Posterior vena cava (tissue), 2 donors: ENCODE measurements at places on chromosomes 1 and 21.

DNA sequence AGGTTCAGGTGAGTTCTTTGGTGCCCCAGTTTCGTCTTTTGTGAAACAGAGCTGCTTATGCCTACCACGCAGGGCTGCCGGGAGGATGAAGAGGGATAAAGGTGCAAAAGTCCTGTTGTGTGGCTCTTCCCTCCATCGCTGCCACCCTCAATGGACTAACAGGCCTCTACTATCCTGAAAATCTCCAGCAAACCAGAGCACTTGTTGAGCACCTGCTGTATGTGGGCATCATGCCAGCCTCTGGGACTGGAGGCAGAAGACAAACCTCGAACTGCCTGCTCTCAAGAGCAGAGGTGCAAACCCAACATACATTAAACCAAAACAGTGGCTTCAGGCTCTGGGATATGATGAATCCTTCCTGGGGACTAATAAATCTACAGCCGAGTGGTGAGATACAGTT, 174.1 kb downstream of the ACTL8 start:
- DNase-seq = peak; percentile 65

DNA sequence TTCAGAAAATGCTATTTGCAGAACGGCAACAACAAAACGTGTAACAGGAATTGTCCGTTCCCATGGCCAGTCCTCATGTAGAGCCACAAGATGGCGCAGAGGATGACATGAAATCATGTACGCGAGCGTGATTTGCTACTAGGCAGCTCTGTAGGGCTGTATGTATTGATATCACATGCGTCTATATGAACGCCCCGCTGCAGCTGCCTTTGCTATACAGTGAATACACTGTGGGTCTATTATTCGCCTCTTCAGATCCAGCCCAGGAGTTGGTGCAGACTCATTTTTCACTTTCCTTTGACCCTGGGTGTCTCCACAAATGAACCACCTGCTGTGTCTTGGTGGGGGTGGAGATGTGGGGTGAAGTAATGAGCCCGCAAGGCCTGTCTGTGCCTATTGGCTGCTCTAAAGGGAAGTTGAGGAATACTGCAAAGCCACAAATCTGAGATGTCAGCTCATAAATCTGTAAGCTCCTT, 361.5 kb downstream of the KIF26B start:
- DNase-seq = no peak

GRCh38 chr1:23452011-23452411, 27.5 kb upstream of the TCEA3 start:
- peak; percentile 77 for DNase-seq

- no peak for DNase-seq
Measured at GRCh38 chr1:92458146-92458545, 28.6 kb downstream of the GFI1 start.

- peak; percentile 93 for DNase-seq
Measured at GRCh38 chr1:203117611-203118575, 9.6 kb upstream of the ADORA1 start.

GRCh38 chr1:94475232-94475631, 57.0 kb downstream of the ABCD3 start:
- no peak for DNase-seq

DNA sequence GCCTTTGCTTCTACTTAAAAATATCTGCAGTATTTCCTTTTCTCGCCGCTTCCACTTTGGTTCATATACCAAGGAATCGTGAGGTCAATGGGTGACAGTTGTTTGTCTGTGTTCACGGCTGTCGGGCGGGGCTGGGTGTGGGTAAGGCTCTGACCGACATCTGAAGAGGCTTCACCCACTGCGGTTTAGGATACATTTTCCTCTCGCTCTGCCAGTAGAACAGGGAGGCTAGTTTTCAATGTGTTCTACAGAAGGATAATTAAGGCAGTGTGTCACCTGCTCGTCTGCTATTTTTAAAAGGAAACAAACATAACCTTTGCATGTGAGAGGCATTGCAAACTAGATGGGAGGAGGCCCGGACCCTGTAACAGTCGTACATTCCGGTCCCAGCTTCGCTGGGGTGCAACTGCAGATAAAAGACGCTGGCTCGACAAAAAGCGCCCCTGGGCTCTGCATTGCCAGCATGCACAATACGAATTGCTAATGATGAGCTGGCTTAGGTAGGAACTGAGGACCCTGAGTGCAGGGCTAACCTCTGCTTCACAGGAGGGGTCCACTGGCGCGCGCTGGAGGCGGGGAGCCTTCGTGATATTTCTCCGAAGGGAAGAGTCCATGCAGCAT, 8.5 kb upstream of the ERG start:
- no peak for DNase-seq

DNA sequence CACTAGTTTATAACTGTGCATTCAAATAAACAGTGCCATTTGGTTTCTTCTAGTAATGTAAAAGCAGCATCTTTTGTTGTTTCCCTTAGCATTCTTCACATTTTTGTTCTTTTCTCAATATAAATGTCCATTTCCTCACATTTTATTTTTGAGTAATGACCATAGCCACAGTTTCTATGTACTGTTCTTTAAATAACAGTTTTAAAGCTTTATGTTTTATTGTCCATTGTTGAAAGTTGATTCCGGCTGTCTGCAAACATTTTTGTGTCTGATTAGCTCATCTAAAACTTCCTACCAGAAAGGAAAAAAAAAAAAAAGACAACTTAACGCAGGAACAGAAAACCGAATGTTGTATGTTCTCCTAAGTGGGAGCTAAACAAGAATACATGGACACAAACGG, 139.7 kb downstream of the MAGI3 start:
- no peak for DNase-seq

- no peak for DNase-seq
Measured at GRCh38 chr1:89904219-89904980, 83.6 kb downstream of the LRRC8D start.

- no peak for DNase-seq
Measured at GRCh38 chr1:179190861-179191260, 38.6 kb downstream of the ABL2 start.

DNA sequence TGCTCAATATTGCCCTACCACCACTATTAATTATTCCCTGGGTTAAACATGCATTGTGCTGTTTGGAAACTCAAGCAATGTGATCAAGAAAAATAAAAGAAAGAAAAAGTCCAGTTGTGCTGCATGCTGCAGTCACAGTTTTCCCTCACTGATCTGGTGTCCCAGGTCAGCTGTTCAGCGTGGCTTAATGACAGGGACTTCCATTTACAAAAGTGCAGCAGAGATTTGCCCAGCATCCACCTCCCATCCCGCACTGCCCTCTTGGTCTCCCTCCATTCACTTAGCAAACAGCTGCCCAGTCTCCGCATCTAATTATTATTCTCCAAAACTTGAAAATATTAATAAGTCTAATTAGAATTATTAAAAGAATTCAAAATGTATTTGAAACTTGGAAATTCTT, 2.0 kb upstream of the OR2T4 start:
- no peak for DNase-seq

DNA sequence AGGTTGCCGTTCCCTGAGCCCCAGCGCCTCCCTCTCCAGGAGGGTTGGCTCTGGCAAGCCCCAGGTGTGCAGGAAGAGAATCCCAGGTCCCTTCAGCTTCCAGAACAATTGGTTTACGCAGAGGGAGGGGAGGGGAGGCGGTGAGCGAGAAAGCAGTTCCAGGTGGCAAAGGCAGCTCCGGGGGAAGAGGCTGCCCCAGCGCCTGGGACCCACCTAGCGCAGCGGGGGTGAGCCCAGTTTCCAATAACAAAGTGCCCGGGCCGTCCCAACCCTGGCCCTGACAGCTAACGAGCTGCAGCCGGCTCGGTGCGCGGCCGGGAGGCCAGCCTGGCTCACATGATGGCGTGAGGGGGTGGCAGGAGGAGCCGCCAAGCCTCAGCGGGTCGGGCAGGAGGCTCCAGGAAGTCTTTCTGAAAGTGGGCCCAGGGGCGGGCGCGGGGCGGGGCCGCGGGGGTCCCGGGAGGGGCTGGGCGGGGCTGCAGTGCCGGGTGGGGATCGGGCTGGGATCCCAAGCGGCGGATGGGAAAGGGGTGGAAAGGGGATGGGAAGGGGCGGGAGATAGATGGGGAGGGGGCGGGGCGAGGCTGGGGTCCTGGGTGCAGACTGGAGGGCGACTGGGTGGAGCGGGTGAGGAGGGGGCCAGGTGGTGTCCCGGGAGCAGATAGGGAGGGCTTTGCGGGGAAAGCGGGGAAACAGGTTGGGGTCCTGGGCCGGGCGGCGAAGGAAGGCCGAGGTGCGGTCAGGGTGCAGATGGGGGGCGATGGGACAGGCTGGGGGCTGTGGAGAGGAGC, 22.8 kb downstream of the DHRS3 start:
- DNase-seq = peak; percentile 94
